ENCODE measurements at places on chromosomes 1 and 21.
A peak's percentile ranks its signal among the peaks of the same experiment; 100 is the strongest.

DNA sequence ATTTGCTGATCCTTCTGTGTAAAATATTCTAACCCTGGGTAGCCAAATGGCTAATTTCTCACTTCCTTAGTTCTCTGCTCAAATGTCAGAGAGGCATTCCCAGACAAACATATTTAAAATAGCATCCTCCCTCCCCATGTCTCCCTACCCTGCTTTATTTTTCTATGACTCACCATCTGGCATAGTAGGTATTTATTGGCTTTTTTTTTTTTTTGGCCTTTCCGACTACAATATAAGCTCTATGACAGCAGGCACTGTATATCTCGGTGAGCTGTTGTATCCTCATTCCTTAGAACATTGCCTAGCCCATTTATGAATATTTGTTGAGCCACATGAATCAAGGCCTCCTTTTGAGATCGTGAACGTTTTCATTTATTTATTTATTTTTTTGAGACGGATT lies 1.5 kb upstream of the NEK7 start:
- peak; percentile 54 for DNase-seq

DNA sequence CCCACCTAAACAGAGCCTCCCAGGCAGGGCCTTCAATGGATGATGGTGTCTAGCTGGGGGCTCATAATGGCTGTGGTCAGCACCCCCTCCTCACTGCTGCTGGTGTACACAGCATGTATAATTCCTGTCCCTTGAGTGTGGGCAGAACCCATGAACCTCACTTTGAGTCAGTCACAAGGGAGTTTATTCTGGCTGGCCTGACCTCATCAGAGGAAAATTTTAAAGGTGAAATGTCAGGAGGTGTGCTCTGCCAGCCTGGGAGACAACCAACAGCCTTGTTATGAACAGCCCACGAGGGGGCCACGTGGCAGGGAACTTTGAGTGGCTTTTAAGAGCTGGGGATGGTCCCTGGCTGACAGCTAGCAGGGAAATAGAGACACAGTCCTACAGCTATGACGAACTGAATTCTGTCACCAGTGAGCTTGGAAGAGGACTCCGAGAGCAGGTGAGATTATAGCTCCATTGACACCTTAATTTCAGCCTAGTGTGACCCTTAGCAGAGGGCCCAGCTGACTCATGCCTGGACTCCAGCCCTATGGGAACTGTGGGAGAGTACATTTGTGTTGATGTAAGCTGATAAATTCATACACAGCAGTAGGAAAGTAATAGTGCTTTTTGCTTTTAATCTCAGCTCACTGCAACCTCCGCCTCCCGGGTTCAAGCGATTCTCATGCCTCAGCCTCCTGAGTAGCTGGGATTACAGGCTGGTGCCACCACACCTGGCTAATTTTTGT lies 73.5 kb upstream of the RUNX3 start:
- no peak for DNase-seq

DNA sequence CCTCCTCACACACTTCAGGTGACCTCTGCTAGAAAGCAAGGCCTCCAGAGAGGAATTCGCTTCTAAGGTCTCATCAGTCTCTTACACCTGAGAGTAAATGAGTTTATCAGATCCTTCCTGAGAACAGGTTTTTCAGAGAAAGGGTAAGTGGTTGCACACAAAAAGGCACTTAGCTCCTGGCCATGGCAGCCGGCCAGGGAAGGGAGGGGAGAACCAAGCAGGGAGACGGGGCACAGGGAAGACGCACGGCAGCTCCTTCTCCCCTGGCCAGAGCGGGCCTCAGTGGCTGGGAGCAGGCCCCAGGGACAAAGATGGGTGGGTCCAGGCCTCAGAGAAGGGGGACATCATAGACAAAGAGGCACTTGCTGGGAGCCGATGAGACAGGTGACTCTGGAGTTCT lies 3.6 kb upstream of the TNNT2 start:
- DNase-seq: no peak

DNA sequence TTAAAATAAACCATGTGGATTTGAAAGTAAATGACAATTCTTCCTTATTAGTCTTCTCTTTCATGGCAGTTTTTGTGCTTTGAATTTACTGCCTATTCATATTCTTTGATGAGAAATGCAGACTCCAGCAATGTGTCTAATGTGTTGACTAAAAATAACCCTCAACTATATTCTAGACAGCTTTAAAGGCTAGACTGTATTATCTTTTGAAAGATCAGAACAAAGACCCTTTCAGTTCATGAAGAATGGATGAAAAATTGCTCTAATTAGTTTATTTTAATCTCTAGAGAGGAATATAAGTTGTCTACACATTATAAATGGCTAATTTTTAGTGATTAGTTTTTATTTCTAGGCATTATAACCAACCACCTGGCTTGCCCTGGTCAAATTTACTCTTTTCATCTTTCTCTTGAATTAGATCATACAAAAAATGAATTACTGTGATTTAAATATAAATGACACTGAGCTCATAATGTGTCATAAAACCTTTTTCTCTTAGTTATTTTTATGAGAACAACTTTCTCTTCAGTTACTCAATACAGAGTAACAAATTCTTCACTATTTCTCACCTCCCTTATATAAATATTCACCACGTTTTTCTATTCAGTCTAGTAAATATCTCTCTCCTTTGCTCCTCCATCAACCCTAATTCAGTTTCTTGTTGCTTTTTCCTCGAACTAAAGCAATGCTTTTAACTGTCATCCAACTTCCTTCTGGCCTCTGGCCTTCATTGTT lies 428.5 kb upstream of the TMPRSS15 start:
- no peak for DNase-seq

DNA sequence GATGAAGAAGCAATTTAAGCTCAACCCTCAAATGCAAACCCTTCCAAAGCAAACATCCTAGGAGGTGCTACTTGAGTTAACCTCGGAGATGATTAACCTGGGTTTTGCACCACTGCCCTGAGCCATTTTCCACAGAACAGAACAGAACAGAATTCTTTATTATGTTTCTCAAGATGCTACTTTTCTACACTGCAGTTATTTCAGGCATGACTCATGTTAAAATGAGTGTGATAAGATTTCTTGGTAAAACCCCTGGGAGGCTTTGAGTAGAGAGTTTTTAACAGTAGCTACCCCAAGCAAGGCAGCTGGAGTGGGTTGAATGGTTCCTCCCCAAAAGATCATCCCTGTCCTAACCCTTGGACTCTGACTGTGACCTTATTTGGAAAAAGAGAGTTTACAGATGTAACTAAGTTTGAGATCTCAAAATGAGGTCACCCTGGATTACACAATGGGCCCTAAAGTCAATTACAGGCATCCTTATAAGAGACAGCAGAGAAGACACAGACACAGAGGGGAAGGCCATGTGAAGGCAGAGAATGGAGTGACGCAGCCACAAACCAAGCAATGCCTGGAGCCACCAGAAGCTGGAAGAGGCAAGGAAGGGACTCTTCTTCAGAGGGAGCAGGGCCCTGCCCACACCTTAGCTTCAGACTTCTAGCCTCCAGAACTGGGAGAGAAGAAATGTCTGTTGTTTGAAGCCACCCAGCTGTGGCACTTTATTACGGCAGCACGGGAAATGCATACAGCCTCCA lies 153.4 kb downstream of the ETS2 start:
- no peak for DNase-seq

GRCh38 chr1:66489151-66489550 lies 44.8 kb upstream of the SGIP1 start:
- DNase-seq: no peak

- DNase-seq: no peak
Observed at GRCh38 chr21:41726970-41727783, 39.7 kb downstream of the RIPK4 start.

- DNase-seq: no peak
Observed at GRCh38 chr1:203701606-203702005, 63.4 kb upstream of the LAX1 start.

GRCh38 chr1:167587342-167587741 lies 33.8 kb upstream of the CREG1 start:
- no peak for DNase-seq

- no peak for DNase-seq
Observed at GRCh38 chr1:204383163-204383904, 23.6 kb upstream of the PLEKHA6 start.

- DNase-seq: no peak
Observed at GRCh38 chr1:59569198-59569597, 245.6 kb upstream of the HOOK1 start.

DNA sequence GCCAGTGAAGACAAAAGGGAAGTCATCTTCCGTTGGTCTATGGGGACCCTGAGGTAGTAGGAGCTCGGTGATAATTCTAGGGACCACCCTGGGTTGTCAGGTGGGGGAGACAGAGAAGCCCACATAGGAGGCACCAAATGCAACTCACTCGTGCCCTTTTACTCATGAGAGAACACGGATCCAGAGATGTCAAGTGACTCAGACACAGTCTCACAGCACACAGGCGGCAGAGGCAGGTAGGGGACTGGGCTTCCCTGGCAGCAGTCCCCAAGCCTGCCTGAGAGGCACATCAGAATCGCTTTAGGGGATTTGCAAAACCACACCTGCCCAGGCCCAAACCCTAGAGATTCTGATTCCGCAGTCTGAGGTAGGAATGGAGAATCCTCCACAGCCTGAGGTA lies 31.3 kb upstream of the RUNX3 start:
- no peak for DNase-seq

GRCh38 chr1:196873385-196873784 lies 14.5 kb upstream of the CFHR4 start:
- DNase-seq: no peak

- no peak for DNase-seq
Observed at GRCh38 chr1:6574025-6574620, 5.7 kb upstream of the ZBTB48 start.

DNA sequence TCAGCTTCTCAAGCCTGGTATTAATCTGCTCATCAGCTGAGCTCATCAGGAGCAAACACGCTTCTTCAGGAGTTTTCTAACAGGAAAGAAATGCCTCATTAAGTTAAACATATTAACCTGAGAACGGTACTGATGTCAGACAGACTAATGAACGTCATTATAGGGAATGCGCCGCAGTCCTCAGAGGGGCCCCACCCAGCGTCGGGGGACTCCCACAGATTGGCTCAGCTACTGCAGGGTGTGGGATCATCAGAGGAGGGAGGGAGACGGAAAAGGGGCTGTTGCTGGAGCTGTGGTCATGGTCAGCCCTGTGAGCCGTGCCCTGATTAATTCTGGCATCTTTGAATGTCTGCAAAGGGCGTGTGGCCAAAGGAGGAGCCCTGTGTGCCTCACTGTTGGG lies 348.5 kb downstream of the PTPRU start:
- no peak for DNase-seq

- no peak for DNase-seq
Observed at GRCh38 chr1:214330222-214330621, 49.3 kb downstream of the SMYD2 start.

DNA sequence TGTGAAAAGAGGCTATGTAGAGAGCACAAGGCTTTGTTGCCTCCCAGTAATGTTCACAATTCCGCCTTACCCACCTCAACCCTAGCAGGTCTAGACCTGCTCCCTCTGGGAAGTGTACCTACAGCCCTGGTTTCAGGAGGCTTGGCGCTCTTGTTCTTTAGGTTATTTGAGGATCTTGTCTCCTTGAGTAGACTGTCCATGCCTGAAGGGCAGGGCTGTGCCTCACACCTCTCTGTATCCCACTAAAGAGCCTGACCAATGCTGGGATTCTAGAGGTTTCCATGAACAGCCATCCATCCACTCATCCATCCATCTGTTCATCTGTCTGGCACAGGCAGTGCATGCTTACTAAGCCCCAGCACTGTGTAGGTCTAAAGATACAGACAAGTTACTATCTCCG lies 1.0 kb downstream of the RAB7B start:
- DNase-seq: no peak

DNA sequence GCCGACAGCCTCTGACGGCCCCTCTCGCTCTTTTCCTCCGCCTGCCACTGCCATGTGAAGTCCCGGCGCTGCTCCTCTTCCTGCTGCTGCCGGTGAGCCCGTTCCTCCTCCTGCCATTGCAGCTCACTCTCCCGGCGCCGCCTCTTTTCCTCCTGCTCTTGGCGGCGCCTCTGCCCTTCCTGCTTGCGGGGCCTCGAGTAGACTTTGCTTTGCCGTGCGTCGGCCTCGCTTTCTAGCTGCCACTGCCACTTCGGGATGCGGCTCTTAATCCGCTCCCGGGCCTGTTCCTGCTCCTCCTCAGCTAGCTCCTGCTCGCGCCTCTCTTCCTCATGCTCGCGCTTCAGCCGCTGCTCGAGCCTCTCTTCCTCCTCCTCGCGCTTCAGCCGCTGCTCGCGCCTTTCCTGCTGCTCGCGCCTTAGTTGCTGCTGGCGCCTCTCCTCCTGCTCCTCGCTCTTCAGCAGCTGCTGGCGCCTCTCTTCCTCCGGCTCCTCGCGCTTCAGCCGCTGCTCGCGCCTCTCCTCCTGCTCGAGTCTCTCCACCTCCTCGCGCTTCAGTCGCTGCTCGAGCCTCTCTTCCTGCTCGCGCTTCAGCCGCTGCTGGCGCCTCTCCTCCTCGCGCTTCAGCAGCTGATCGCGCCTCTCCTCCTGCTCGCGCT lies 4.3 kb downstream of the TCHH start:
- peak; percentile 6 for DNase-seq

DNA sequence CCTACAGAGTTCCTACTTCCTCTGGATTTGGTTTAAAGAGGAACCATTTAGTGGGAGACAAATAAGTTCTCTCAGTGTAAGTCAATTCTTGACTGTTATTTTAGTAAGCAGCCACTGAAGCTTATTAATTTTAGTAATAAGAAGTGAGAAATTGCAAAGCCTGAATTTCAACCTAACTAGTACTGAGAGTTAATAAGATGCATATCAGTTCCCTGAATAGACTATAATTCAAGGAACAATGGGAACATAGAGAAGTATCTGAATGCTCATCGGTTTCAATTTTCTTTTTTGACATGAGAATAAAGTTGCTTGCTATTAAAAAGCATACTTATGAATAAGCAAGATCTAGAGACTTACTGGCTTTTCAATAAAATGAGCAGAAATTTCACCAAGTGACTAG lies 8.0 kb upstream of the PPT1 start:
- DNase-seq: no peak

GRCh38 chr1:63326473-63327380 lies 4.4 kb downstream of the FOXD3 start:
- no peak for DNase-seq

DNA sequence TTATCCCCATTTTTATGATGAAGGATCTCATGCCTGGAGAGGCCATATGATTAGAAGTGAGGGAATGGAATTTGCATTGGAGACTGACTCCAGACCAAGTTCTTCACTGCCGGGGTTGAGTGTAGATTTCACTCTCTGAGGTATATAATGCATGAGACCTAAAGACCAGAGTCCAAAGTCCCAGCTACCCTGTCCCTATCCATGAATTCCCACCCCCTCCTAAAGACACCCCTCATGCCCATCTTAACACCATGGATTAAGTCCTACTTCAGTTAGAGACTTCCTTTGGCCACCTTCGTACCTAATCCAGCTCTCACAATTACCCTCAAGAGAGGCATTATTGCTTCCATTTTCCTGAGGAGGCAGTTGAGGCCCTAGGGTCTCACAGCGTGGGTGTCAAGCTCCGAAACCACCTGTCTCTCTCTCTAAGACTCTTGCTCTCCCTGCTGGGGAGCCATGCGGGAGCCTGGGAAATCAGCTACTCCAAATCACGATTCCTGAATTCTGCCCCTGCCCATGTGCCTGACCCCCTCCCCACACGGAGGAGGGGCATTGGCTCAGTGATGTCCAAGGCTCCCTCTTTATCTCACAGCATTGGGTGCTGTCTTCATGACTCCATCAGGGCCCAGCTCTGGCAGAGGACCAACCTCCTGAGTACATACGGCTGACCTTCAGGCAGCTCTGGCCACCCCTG lies 11.7 kb upstream of the FOXO6 start:
- no peak for DNase-seq
